ENCODE measurements at places on chromosomes 5 and 9.

DNA sequence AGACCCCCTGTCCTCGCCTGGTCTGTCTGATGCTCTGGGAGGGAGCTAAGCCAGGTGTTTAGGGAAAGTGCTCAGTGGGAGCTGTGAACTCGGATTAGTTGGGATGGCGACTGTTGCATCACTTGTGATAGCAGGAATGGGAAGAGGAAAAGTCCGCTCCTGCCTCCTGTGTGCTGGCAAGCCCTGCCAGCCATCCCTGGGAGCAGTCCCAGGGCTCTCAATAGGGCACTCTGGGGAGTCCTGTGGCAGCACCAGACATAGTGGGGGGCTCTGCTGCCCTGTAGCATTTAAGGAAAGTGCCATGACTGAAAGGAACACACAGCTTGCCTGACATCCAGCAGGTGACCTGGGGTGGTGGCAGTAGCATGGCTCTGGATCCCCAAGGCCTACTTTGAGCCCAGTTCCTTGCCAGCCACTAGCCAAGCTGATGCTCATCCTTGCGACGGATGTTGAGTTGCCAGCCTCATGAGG, 81.5 kb downstream of the AMBP start:
- DNase-seq: no peak

DNA sequence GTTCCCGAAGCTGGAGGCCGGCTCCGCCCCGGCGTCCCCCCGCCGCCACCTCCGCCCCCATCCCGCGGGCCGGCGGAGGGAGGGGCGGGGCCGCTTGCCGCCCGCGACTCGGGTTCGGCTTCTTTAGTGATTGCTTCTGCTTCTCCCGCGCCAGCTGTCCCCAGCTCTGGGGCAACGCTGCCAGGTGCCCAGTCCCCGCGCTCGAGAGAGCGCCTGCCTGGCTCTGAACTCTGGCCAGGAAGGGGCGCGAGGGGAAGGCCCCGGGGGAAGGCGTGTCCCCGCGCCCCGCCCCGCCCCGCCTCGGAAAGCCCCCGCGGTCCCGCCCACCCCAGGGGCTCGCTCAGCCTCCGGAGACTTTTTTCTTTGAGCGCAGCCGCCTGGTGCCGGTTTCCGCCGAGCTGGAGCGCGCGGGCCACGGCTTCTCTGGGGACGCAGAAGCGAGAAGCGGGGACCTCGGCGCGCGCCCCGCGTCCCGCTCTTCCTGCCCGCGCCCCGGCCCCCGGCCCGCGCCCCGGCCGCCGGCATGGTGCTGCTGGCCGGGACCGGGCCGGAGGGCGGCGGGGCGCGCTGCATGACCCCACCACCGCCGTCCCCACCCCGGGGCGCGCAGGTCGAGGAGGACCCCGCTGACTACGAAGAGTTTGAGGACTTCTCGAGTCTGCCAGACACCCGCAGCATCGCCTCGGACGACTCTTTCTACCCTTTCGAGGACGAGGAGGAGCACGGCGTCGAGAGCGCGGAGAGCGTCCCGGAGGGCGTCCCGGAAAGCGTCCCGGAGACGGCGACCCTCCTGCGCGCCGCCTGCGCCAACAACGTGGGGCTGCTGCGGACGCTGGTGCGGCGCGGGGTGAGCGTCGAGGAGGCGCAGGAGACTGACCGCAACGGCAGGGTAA, at the start of gene ANKRD33B:
Gene ANKRD33B, plus strand, starts transcription at position 126 of the 893 bp plus-strand sequence. Its CDS starts 398 bp downstream, at position 524.
- no peak for DNase-seq

GRCh38 chr5:174735498-174736330, 11.3 kb downstream of the MSX2 start:
- no peak for DNase-seq

- no peak for DNase-seq
Measured at GRCh38 chr5:79762929-79763328, 73.3 kb downstream of the CMYA5 start.

- DNase-seq: no peak
Measured at GRCh38 chr5:39506211-39506610, 81.4 kb upstream of the DAB2 start.

- DNase-seq: no peak
Measured at GRCh38 chr9:70490478-70490877, 76.0 kb upstream of the KLF9 start.

- no peak for DNase-seq
Measured at GRCh38 chr5:7425830-7426229, 29.9 kb downstream of the ADCY2 start.

All from GM12864 (cell line).